ENCODE measurements at places on chromosomes 4 and X. TPM values are rescaled to one million over a fixed set of nuclear protein-coding genes. Genes with fewer than 3 reads are reported as not detected.

- DNase-seq: no peak
Measured at GRCh38 chr4:185379326-185380295, 16.1 kb downstream of the LRP2BP start.

GRCh38 chr4:32147446-32148085, 1427.4 kb downstream of the PCDH7 start:
- DNase-seq: no peak

GRCh38 chr4:7287918-7288280, 95.6 kb downstream of the SORCS2 start:
- no peak for DNase-seq

GRCh38 chrX:53682885-53683555, 3.5 kb downstream of the HUWE1 start:
- DNase-seq: peak; percentile 39

- DNase-seq: no peak
Measured at GRCh38 chr4:144189121-144189520, 48.6 kb upstream of the GYPA start.

The GABRQ gene
- under 0.01 TPM for total RNA-seq

The RBPJ gene
- 34.5 TPM for total RNA-seq

The PPARGC1A gene
- total RNA-seq: 1.6 TPM

The CXCR3 gene
- not detected for total RNA-seq
